Activated T-cell treated with anti-CD3 and anti-CD28 coated beads, Interleukin-2, amount 50 U/mL, for 72 hours (primary cell): ENCODE measurements at places on chromosomes 1 and 21. TPM values are rescaled to one million over a fixed set of nuclear protein-coding genes. Genes with fewer than 3 reads are reported as not detected.

The RNU1-4 gene
- total RNA-seq = 1,100 TPM

The HSF2BP gene
- total RNA-seq = 1.9 TPM

DNA sequence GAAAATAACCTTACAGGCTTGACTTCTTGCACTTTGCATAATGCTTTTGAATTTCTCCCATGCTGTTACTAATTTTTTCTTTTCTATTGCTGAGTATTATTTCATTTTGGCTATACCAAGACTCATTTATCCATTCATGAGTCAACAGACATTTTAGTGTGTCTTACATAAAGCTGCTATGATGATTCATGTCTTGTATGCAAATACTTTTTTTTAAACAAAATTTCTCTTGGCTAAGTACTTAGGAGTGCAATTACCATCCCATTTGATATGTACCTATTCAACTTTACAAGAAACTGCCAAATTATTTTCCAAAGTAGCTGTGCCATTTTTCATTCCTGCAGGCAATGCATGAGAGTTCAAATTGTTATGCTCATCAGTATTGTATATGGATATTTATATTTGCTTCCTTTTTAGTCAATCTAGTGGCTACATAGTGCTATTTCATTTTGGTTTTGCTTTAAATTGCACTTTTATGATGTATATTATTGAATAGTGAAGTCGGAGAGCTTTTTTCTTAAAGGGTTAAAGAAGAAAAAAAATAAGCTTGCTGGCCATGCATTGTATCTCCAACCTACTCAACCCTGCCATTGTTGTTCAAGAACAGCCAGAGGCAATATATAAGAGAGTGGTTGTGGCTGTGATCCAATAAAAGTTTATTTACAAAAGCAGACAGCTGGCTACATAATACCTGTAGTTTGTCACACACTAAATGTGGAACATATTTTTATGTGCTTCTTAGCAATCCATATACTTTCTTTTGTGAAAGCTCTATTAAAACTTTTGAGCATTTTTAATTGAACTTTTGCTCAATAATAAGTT is 862.8 kb downstream of the KCNT2 start:
- DNase-seq = no peak

GRCh38 chr1:176843352-176844297 is 320.9 kb downstream of the ASTN1 start:
- no peak for DNase-seq

GRCh38 chr1:93061895-93062792 is 16.9 kb upstream of the MTF2 start:
- DNase-seq = peak; percentile 52

DNA sequence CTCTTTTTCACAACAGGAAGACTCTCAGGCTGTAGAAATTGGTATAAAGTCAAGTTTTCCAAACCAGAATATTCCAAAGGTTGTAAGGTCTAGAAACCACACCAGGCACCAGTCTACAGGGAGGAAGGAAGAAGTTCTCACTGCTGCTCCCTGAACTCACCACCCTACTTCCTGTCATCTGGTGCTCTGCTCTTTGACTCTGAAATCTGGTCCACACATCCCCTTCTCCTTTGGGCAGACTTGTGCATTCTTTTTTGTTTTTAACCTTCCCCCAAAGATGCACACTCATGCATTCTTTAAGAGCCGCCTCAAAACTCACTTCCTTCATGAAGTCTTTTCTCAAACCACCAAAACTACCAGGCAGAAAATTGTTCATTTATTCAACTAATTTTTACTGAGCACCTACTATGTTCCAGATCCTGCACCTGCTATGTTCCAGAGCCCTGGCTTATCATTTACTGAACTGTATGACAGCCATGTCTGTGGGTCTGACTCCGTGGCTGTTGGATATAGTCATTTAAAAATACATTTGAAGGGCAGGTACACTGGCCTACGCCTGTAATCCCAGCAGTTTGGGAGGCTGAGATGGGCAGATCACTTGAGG is 30.1 kb upstream of the EPS15 start:
- no peak for DNase-seq

DNA sequence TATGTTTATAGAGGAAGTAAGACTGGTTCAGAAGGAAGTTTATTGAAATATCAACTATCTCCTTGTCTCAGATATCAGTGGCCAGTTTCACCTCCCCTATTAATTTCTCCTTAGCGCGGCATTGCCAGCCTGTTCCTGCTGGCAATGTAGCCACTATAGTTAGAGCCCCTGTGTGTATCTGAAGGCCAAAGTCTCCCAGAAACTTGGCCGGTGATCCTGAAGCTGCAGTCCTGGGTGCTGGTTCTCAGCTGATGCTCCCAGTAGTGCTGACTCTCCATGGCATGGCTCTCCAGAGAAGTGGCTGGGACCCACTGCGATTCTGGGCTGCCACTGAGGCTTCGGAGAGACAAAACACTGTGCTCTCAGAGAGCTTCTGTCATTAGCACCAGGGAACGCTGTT is 59.9 kb downstream of the TNN start:
- DNase-seq = no peak

- DNase-seq = no peak
Observed at GRCh38 chr1:31368611-31369107, 4.2 kb downstream of the FABP3 start.

DNA sequence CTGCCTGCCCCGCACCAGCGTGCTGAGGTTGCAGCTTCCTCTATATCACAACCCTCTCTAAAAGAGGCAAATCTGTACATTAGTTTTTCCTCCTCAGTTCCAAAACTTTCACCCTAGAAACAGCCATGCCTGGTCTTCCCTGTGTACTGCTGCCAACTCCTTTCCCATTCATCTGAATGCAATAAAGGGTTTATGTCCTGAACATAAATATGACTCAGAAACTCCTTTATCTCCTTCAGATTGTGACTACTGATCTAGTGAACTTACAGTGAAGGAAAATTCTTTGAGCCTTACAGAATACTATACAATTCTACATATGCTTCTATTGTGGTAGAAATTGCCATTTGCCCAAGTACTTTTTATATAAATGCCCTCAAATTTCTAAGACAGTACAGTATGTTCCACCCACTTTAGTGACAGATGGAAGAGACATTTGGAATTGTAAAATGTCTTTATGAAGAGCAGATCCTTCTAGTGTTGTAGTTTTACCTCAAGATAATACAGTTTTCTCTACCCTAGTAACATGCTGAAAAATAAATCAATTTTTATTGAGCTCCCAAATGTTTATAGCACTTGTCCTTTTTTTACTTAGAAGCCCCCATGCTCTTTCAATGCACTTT is 345.1 kb upstream of the SNX7 start:
- DNase-seq = no peak

DNA sequence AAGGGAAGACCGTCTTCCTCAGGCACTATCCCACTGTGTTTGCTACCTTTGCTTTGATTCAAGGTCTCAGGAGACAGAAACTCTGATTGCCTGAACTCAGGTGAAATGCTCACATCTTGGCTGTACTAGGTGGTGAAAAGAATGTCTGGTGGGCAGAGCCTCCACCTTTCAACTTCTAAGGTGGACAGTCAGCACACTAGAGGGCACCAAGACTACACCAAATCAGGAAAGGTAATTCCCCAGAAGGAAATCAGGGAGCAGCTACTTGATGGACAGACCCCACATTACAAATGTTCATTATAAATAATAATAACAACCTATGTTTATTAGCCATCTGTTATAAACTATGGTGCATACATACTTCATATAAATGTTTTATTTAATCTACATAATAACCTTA is 220.9 kb downstream of the ATG4C start:
- DNase-seq = no peak

DNA sequence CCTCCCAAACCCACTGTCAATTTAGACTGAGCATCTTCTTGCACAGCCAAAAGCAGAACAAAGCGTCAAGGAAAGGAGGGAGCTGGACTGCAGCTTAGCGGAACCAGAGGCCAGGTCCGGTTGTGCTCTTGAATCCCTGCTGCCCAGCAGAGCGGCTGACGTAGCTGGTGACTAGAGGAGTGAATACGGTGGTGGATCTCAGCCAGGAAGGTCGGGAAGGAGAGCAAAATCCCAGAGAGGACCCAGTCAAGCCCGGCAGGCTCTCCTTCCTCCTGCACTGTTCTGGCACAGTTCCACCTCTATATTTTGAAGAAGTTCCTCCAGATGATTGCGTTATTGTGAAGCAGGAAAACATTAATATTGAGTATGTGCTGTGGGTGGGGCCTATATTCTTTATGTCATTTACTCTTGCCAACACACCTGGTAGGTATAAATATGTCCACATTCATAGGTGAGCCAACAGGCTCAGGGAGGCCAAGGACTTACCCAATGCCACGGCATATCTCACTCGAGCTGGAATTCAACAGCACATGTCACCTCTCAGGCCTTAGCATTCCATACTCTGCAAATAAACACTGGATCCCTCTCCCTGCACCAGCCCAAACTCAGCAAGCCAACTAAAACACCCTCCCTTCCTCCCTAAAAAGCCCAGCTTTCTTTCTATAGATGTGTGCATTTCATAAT is 23.6 kb upstream of the ABCB10 start:
- no peak for DNase-seq

The TDRKH gene
- total RNA-seq = 29.3 TPM

DNA sequence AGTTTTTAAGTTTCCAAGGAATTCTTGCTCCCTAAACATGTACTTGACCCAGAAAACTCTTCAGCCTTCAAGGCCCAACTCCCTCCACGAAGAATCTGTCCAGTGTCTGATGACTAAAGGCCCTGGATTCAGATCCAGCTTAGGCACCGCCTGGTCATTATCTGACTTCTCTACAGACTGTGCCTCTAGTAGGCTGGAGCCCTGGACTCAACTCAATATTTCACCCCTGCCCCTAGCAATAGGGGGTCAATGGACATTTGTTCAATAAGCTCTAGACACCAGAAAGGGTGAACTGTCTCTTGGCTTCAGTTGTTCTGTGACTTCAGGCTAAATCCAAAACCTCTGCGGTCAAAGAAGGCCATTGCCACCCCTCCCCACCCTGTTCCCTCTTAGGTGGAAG is 34.5 kb downstream of the NUAK2 start:
- DNase-seq = no peak

The FALEC gene
- not detected for total RNA-seq

DNA sequence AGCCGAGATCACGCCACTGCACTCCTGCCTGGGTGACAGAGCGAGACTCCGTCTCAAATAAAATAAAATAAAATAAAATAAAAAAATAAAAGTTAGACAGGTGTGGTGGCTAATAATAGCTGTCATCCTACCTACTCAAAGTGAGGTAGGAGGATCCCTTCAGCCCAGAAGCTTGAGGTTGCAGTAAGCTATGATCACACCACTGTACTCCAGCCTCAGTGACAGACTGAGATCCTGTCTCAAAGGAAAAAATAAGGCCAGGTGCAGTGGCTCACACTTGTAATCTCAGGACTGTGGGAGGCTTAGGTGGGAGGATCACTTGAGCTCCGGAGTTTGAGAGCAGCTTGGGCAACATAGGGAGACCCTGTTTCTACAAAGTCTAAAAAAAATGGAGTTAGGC is 18.0 kb downstream of the NOL9 start:
- no peak for DNase-seq

DNA sequence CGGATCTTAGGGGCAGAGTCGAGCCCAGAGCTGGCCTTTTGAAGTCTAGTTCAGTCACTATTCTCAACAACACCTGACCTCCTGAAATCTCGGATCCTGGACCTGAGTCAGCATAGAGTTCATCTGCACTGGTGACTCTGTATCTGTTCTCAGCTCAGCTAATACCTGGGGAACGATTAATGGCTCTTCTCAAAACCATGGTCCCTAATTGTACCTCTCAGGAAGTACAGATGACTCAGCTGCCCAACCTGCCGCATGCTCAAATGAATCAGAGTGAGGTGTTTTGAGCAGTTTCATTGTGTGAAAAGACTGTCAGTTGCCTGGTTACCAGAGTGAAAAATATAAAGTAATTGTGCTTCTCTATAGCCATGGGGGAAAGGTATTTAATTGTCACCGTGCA is 89.2 kb downstream of the SLC35F3 start:
- peak; percentile 2 for DNase-seq

DNA sequence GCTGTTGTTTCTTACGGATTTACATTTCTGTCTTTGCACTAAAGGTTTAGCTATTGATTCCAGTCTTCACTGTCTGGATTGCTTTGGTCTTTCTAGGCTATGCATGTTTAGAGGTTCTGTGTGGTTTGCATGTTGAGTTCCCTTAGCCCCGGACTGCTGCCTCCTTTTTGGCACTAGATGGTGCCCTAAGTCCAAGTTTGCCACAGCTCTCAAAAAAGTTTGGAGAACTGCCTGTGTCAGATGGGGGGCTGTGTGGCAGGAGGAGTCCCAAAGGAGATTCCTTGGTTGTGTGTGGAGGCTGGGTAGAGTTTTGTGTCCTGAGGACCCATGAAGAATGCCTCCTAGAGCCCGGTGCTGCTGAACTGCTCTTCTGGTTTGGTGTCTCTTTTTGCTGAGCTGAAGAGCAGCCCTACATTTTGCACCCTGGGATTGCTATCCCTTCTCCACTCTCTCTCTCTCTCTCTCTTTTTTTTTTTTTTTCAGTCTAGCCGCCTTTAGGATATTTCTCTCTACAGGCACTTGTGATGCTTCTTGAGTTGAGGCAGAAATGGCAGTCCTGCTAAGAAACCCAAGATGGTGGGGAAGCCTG is 74.4 kb downstream of the PTGS2 start:
- peak; percentile 18 for DNase-seq

DNA sequence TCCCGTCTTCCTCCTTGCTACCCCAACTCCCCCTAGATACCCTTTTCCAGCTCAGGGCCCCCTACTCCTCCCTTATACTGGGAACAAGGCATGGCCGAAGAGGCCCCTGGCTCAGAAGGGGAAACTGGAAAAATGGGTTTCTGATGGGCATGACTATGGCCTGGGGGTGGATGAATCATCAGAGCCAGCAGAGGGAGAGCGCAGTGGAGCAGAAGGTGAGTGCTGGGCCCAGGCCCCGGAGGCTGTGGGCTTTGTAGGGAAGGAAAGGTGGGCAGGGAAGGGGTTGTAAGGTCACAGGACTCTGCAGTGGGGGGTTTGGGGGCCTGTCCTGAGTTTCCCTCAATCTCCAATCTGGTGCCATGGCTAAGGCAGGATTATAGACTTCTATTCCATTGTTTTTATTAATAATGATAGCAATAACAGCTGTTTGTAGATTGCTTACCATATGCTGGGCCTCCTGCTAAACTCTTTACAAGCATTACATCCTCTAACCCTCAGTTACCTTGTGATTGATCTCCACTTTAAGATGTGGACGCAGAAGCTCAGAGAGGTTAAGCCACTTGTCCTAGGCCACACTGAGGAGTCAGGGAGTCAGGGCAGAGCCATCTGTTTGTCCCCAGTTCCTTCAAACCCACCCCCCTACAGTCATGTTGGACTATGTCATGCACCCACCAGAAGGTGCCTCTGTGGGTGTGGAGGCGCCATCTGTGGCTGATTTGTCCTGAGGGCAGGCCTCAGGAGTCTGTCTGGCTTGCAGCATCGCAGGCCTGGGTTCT is 36.2 kb upstream of the ZNF362 start:
- DNase-seq = no peak

DNA sequence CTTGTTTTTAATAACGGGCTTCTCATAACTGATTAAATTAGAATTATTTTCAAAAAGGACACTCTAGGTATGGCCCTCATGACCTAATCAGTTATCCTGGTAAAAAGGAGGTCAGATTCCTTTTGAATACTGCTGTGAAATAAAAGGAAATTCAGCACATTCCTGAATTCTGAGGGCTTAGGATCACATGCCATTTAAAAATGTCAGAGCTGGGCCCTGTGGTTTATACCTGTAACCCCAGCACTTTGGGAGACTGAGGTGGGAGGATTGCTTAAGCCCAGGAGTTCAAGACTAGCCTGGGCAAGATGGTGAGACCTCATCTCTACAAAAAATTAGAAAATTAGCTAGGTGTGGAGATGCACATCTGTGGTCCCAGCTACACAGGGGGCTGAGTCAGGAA is 18.0 kb upstream of the RABGGTB start:
- DNase-seq = no peak

The LRP8 gene
- total RNA-seq = 36.5 TPM
